GM23338 (cell line): ENCODE measurements at places on chromosomes 7 and 10. TPM values are rescaled to one million over a fixed set of nuclear protein-coding genes. Genes with fewer than 3 reads are reported as not detected.

The AKR1C8 gene
- total RNA-seq, result not detected in 2 replicates

The CLDN3 gene
- total RNA-seq, result 24.1 and 27.7 TPM in 2 replicates

The AMPH gene
- 9.4 and 10.2 TPM in 2 replicates for total RNA-seq

DNA sequence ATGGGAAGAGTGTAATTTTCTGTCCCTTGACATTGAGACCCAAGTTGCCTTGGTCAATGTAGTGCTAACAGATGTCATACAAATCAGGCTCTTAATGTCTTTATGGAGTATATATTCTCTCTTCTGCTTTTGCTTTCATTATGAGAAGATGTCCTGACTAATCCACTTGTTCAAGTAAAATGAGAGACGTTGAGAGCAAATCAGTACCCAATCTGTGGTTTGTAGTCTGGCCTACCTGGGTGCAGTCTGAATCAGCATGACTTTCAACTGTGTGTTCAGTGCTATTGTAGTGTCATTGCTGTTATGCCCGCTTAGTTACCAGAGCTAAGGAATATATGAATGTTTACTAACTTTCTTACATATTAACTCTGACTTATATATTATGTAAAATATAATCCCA lies 612.4 kb downstream of the ANKRD7 start:
- H3K36me3 ChIP-seq, result no peaks in the 10 kb centered on the region
- H3K27me3 ChIP-seq, result no peaks in the 10 kb centered on the region
- no peak for DNase-seq
- no peaks in the 10 kb centered on the region for H3K4me1 ChIP-seq
- H3K27ac ChIP-seq, result no peak overlapping the region
- no peak overlapping the region for H3K4me3 ChIP-seq

DNA sequence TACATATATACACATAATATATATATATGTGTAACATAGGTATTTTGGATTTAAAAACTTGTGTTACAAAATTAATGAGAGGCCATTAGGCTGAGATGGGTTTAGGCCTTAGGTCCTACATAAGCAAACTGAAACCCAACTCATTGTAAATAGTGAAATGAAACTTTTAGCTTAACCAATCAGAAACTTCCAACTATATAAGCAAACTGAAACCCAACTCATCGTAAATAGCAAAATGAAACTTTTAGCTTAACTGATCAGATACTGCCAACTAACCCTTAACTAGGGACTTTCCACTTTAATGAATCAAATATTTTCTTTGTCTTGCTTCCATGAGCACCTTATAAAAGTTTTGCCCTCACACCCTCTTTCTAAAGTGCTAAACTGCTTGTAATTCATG lies 17.3 kb upstream of the SAMD9L start:
- no peak overlapping the region for H3K4me3 ChIP-seq
- no peaks in the 10 kb centered on the region for H3K4me1 ChIP-seq
- no peak overlapping the region for H3K27ac ChIP-seq
- no peaks in the 10 kb centered on the region for H3K36me3 ChIP-seq
- DNase-seq, result no peak

GRCh38 chr7:38600741-38601140 lies 30.4 kb downstream of the AMPH start:
- no peaks in the 10 kb centered on the region for H3K4me1 ChIP-seq
- H3K4me3 ChIP-seq, result no peak overlapping the region
- H3K27me3 ChIP-seq, result no peaks in the 10 kb centered on the region
- no peak for DNase-seq

- no peaks in the 10 kb centered on the region for H3K36me3 ChIP-seq
- H3K4me1 ChIP-seq, result no peaks in the 10 kb centered on the region
- H3K27me3 ChIP-seq, result no peaks in the 10 kb centered on the region
- no peak for DNase-seq
- H3K4me3 ChIP-seq, result no peak overlapping the region
Measured at GRCh38 chr10:6187278-6187677, 15.5 kb upstream of the PFKFB3 start.

- H3K4me3 ChIP-seq, result no peak overlapping the region
- H3K4me1 ChIP-seq, result no peaks in the 10 kb centered on the region
- no peaks in the 10 kb centered on the region for H3K36me3 ChIP-seq
- H3K27me3 ChIP-seq, result no peaks in the 10 kb centered on the region
- no peak for DNase-seq
Measured at GRCh38 chr7:37826825-37827224, 21.6 kb upstream of the NME8 start.

GRCh38 chr7:130430841-130431666 lies 9.8 kb downstream of the CEP41 start:
- no peaks in the 10 kb centered on the region for H3K36me3 ChIP-seq
- H3K4me3 ChIP-seq, result no peak overlapping the region
- DNase-seq, result no peak
- H3K4me1 ChIP-seq, result peaks cover 9% of the 10 kb centered on the region
- H3K27me3 ChIP-seq, result no peaks in the 10 kb centered on the region
- no peak overlapping the region for H3K27ac ChIP-seq

GRCh38 chr7:20417260-20417659 lies 86.6 kb downstream of the ITGB8 start:
- no peak overlapping the region for H3K27ac ChIP-seq
- H3K36me3 ChIP-seq, result no peaks in the 10 kb centered on the region
- H3K27me3 ChIP-seq, result no peaks in the 10 kb centered on the region
- DNase-seq, result no peak

DNA sequence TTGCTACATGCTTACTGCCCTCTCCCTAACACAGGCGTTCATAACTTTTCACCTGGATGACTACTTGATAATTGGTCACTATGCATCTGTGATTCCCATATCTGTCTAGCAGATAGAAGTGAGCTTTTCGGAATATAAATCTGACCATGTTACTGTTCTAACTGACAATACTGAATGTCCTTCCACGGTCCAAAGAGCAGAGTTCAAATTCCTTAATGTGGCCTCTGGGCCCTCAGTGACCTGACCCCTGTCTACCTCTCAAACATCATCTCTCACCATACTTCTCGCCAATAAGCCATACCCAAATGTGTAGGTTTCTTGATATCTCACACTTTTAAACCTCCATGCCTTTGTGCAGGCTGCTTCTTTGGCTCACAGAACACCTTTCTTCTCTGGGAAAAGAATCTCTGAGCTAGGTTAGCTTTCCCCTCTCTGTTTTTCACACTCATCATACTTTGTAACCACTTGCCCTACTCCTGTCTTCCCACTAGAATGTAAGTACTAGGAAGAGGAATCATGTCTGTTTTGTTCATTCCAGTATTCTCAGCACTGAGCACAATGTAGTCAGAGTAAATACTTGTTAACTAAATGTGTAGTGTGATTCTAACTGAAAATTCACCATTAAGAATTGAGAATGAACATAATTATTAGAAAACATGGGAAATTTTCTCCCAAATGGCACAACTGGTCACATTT lies 39.2 kb upstream of the LRRC17 start:
- H3K27me3 ChIP-seq, result no peaks in the 10 kb centered on the region
- H3K36me3 ChIP-seq, result no peaks in the 10 kb centered on the region
- no peak overlapping the region for H3K4me3 ChIP-seq
- no peaks in the 10 kb centered on the region for H3K4me1 ChIP-seq
- no peak overlapping the region for H3K27ac ChIP-seq

DNA sequence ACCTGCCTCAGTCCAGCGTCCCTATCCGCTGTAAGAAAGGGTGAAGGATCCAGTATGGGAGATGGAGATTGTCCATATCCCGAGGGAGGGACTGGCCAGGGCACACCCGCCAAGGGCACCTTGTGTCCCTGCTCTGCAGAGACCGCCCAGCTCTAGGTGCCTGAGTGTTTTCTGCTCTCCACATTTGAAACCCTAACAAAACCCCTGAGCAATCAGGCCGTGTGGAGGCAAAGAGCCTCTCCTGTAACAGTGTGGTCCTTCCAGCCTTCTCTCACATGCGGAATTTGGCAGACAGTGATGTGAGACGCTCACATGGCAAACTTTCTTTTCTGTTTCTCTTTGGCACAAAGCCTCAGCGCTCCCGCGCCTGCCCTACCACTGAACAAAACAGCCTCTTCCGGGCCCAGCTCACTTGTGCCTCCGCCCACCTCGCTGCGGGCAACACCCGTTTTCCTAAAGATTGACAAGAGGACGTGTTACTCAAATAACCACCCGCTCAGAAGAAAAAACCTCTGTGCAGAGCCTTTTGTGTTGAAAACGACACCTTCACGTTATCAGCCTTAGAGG lies 514.8 kb downstream of the DNAJB6 start:
- no peak for DNase-seq
- H3K27ac ChIP-seq, result no peak overlapping the region
- no peak overlapping the region for H3K4me3 ChIP-seq
- H3K27me3 ChIP-seq, result no peaks in the 10 kb centered on the region
- no peaks in the 10 kb centered on the region; the same call in 1 of the 2 replicates for H3K36me3 ChIP-seq
- H3K4me1 ChIP-seq, result no peaks in the 10 kb centered on the region

- 0 out of 2 replicates have a peak, but pooled peaks cover 5% of the 10 kb centered on the region for H3K4me1 ChIP-seq
- H3K27ac ChIP-seq, result no peak overlapping the region
- H3K36me3 ChIP-seq, result no peaks in the 10 kb centered on the region
Measured at GRCh38 chr7:50332241-50333165, 28.0 kb downstream of the IKZF1 start.

- no peaks in the 10 kb centered on the region for H3K4me1 ChIP-seq
- no peak for DNase-seq
- H3K36me3 ChIP-seq, result no peaks in the 10 kb centered on the region
- H3K27me3 ChIP-seq, result no peaks in the 10 kb centered on the region
- H3K4me3 ChIP-seq, result no peak overlapping the region
- no peak overlapping the region for H3K27ac ChIP-seq
Measured at GRCh38 chr10:871951-872403, 59.5 kb downstream of the LARP4B start.

DNA sequence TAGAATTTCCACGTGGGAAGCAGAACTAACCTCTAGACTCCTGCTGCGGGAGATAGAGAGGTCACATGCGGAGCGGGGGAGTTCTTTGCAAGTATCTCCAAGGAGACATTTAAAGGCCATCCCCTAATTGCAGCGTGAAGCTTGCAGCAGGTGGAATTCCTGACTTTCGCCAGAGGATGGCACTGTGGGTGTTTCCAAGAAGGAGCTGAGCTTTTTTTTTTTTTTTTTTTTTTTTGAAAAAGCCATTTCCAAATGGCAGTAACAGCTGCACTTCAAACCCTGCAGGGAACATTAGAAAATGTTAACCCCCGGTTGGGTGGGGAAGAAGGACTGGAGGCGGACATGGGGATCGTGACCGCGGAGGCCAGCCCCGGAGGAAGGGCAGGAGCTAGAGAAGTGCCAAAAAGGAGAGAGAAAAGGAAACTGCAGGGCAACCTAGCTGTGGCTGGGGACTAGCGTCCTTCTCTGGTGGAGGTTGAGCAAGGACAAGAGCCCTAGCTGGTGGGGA lies 487.7 kb downstream of the TYW1 start:
- DNase-seq, result peak; percentile 87
- H3K4me1 ChIP-seq, result no peaks in the 10 kb centered on the region
- no peaks in the 10 kb centered on the region for H3K36me3 ChIP-seq
- H3K27me3 ChIP-seq, result no peaks in the 10 kb centered on the region

GRCh38 chr10:32112055-32112454 lies 55.8 kb upstream of the KIF5B start:
- no peaks in the 10 kb centered on the region for H3K36me3 ChIP-seq
- no peak overlapping the region for H3K4me3 ChIP-seq

GRCh38 chr7:145831616-145832206 lies 284.9 kb upstream of the CNTNAP2 start:
- H3K4me3 ChIP-seq, result no peak overlapping the region
- no peak overlapping the region for H3K27ac ChIP-seq
- H3K36me3 ChIP-seq, result 0 out of 2 replicates have a peak, but pooled peaks cover 7% of the 10 kb centered on the region
- no peaks in the 10 kb centered on the region for H3K27me3 ChIP-seq
- DNase-seq, result no peak
- H3K4me1 ChIP-seq, result no peaks in the 10 kb centered on the region

DNA sequence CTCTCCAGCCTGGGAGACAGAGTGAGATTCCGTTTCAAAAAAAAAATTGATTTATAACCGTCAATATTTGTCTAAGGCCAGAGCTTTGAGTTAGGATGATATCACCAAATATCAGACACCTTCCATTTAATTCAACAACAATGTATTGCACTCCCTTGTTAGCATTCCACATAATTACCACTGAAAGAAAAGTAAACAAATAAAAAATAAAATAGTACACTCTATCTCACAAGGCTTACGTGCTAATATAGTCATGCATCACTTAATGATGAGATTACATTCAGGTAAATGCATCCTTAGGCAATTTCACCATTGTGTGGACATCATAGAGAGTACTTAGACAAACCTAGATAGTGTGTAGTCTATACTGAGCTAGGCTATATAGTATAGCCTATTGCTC lies 127.6 kb upstream of the RHOBTB1 start:
- H3K27me3 ChIP-seq, result no peaks in the 10 kb centered on the region
- no peaks in the 10 kb centered on the region for H3K4me1 ChIP-seq
- H3K27ac ChIP-seq, result no peak overlapping the region
- DNase-seq, result no peak
- H3K36me3 ChIP-seq, result no peaks in the 10 kb centered on the region
